Stimulated activated CD8-positive, alpha-beta memory T cell treated with anti-CD3 and anti-CD28 coated beads, Interleukin-7, amount 100 ng/mL, for 1 hour (primary cell): ENCODE measurements at places on chromosomes 6 and 20.

DNA sequence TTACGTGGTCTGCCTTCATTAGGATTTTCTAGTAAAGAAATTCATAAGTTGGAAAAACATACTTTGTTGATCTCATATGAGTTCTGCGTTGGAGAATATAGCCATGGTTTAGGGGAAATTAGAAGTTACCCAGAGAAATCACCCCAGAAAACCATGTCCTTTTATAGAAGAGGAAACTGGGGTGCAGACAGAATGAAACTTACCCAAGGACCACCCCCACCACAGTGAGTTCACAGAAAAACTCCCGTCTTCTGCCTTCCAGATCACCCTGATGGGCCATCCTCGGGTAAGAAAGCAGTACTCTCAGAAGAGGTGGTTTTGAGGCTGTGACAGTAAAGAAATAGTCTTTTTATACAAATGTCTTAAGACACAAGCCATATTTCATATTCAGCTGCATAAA, 25.1 kb upstream of the MAFB start:
- DNase-seq, result no peak

GRCh38 chr6:32086661-32087573, 22.2 kb downstream of the TNXB start:
- DNase-seq, result no peak

- DNase-seq, result no peak
These were observed 29.0 kb upstream of the TCP11 start for GRCh38 chr6:35170166-35170565.

DNA sequence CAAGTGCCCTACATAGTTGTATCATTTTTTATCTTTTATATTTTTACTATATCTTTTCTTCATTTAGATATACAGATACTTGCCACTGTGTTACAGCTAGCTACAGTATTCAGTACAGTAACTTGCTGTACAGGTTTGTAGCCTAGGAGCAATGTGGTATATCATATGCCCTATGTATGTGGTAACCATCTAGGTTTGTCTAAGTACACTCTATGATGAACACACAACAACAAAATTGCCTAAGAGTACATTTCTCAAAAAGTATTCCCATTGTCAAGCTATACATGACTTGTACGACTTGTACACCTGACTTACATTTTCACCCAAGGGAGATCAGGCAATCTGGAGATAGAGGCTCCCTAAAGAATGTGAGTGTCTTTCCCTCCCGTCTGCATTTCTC, 8.2 kb downstream of the ELOVL5 start:
- DNase-seq, result no peak

DNA sequence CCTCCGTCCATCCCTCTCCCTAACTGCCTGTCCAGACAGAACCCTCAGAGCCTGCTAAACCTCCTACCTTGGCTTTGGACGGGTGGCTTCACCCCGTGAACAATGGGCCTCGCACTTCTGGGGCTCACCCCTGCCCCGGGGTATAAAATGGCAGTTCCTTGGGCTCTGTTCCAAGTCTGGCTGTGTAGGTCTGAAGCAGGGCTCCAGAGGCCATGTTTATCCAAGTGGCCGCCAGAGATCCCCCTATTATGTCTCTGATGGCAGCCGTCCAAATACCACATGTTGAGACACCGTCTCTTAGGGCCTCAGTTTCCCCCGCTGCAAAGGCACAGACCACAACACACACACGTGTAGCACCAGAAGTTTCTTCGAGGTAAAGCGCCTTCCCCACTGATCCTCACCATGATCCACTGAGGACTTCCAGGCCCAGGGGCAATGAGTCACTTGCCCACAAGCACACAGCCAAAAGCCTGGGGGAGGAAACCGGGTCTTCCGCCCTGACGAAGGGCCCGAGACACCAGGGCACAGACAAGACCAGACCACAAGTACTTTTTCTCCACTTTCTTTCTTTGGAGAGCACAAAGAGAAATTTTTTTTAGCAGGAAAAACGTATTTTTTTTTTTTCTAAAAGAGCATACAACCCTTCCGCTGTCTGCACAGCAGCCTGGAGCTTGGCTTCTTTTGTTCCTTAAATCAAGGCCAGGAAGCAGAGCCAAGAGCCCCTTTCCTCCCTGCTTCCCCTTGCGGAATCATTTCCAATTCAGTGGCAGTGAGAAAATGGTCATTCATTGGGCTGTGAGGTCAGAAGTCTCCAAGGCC, 11.8 kb downstream of the CPNE5 start:
- no peak for DNase-seq

GRCh38 chr6:130632897-130633296, 194.3 kb upstream of the SMLR1 start:
- DNase-seq, result no peak

DNA sequence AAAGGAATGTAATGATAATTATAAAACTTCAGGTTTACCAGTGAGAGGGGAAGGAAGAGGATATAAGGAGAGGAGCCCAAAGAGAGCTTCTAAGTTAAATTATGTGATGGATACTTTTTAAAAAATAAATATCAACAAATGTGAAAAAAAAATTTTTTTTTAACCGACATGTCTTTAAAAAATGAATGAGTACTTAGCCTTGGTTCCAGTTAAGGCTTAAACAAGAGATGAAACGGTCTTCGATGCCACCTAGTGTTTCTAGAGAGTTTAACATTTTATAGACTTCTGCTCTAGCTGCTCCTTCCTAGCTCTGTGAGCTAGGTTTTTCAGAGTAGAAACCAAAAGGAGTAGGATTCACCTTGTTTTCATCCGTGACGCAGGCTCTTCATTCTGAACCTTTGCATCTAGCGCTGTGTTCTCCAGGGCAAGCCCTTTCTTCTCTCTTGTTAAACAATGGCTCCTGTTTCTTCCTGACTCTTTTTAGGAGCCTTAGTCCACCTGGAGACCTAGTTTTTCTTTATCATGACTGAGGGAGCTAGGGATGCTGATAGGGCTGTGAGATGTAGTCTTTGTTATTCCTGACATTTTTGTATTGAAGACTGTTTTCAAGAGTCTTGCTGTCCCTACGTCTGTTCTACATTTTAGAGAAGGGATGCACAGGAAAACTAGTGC, 42.4 kb upstream of the GNRH2 start:
- DNase-seq, result no peak

DNA sequence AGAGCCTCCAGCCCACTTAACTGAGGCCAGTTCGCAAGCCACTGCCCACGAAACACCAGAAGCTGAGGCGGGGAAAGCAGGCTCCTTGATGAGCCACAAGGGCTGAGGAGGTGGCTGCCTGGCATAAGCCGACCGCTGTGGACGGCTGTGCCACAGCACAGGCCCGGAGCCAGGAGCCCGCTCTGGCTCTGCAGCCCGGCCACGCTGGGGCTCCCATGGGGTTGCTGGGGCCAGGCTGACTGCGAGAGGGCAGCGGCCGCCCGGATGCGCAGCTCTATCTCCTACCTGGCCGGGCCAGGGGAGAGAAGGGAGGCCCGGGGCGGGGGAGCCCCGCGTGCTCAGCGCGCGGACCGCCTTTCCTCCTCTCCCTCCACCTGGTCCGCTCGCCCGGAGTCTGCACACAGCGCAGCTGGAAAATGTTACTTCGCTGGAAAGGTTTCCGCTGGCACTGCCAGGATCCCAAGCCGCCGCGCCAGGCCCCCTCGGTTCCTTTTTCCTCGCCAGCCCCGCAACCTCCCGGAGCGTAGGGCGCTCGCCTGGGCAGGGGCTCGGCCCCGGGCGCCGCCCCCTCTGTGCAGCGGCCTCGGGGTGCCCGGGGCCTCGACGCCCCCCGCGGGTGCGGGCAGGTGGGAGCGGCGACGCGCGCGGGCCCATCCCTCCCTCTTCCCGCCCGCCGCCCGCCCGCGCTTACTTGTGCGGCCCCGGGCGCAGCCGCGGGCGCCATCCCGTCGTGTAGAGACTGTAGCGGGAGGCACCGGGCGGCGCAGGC, 657 bp downstream of the EMILIN3 start:
- no peak for DNase-seq
